GM12864 (cell line): ENCODE measurements at places on chromosomes 2 and 18.
A peak's percentile ranks its signal among the peaks of the same experiment; 100 is the strongest.

GRCh38 chr2:217167531-217167930 lies 307.7 kb upstream of the TNP1 start:
- DNase-seq, result no peak

DNA sequence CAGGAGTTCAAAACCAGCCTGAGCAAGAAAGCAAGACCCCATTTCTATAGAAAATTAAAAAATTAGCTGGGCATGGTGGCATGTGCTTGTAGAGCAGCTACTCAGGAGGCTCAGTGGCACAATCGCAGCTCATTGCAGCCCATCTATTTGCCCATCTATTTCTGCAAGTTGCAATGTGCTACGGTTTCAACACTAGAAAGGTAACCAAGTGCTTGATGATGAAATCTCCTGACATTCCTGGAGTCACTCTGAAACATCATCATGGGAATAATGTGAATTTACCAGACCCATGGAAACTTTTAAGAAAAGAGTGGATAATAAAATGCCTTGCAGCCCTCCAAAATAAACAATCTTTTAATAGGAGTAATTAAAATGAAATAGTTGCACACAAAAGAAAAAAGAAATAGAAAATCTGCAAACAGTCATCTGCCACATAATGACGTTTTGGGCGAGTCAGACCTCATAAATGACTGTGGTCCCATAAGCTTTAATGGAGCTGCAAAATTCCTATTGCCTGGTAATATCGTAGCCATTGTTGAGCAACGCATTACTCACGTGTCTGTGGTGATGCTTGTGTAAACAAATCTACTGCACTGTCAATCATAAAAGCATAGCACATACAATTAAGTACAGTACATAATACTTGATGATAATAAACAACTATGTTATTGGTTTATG lies 46.6 kb upstream of the AMMECR1L start:
- DNase-seq, result no peak

DNA sequence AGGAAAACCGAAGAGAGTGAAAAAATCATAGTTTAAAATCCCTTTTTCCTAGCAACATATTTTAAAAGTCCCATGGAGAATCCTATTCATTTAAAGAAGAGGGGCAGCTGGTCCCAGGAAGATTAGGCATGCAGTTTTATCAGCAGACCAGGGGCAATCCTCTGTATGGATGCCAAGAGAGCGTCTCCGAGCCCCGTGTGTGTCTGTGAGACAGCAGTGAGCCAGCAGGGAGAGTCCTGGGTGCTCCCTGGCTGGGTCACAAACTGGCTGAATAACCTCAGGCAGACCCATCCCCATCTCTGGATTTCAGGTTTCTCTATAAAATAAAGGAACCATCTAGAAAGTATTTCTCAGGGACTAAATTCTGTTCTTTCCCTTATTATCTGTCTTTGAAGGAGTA lies 128.2 kb upstream of the RIOK3 start:
- DNase-seq, result no peak

- no peak for DNase-seq
These were observed 672.1 kb upstream of the FANCL start for GRCh38 chr2:58913082-58913726.

GRCh38 chr2:16747257-16747656 lies 81.6 kb upstream of the CYRIA start:
- no peak for DNase-seq

DNA sequence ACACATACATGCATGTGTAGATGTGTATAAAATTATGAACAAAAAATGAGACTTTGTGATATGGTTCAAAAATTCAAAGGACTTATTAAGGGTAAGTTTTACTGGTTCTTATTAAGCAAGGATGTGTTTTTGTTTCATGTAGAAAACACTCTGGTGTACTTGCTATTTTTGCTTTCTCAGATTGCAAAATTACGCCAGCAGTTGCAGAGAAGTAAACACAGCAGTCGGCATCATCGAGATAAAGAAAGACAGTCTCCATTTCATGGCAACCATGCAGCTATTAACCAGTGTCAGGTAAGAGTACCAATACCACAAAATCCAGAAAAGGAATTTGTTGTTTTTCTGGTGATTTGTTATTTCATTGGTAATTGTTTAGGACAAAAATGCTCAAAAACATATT lies 91.3 kb downstream of the FAM117B start:
- no peak for DNase-seq

GRCh38 chr2:210445116-210445707 lies 31.3 kb downstream of the LANCL1 start:
- DNase-seq, result no peak

DNA sequence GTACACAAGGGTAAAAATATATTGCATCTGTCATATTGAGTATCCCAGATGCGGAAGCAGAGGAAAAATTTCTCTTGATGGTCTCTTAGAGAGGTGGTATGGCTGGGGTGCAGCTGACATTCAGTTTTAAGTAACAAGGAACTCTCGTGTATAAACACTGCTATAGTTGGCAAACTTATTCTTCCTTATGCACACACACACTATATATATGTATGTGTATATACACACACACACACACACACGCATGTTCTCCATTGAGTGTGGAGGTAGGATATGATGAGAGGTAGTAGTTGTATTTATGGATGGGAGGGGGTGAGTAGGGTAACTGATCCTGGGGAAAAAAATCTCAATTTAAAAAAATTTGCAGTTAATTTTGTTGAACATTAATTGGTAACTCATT lies 10.6 kb downstream of the PHLPP1 start:
- DNase-seq, result no peak

GRCh38 chr2:96325884-96326255 lies 753 bp downstream of the ITPRIPL1 start:
- DNase-seq, result no peak

- no peak for DNase-seq
These were observed 1132.9 kb upstream of the ZEB2 start for GRCh38 chr2:145652571-145653545.

DNA sequence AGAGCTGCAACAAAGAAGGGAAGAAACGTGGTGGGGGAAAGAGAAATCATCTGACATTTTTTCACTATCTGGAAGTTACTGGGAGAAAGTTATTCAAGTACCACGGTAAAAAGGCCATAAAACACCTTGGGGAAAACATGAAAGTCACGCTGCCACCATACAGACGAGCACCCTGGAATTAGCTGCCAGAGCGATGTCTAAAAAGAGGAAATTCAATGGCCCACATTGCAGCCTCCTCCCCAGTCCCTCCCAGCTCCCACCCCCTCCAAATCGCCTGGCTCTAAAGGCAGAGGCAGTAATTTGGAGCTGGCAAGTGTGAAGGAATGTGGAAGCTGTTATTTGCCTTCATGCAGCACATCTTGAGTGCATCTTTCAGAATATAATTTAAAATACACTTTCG lies 192.0 kb downstream of the ALK start:
- DNase-seq, result no peak

- DNase-seq, result no peak
These were observed 25.2 kb upstream of the ACVR1 start for GRCh38 chr2:157901325-157901724.

- DNase-seq, result no peak
These were observed 21.9 kb downstream of the INO80D start for GRCh38 chr2:206064077-206064476.

DNA sequence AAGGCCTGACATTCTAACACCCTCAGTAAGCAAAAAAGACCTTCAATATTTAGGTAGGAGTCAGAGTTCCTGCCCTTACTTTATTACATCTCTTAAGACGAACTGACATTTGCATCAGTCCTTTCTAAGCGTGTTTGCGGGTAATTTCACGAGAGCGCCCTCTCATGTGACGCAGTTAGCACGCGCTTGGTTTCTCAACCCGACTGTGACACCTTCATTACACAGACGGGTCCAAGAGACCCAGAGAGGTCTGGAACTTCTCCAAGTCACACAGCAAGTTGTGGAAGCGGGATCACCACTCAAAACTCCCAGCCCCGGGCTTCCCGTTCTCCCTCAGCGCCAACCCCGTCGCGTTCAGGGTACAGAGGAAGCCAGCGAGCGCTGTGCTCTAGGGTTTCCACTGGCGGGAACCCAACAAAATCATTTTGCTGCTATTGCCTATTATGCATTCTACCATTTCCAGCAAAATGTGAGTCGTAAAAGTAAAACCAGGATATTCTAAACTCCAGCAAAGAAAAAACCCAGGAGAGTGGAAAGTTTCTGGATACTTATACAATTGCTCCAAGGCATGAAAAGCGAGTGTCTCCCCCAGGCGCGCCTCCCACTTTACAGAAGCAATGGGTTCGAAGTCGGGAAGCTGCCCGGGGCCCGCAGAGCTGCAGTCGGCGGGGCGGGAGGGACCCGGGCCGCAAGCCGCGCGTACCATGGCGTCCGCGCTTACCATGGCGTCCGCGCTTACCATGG lies 601 bp downstream of the ENOSF1 start:
- peak; percentile 66 for DNase-seq

- DNase-seq, result no peak
These were observed 19.9 kb downstream of the TOGARAM2 start for GRCh38 chr2:29000956-29001355.

GRCh38 chr2:27823135-27823534 lies 51.6 kb downstream of the MRPL33 start:
- DNase-seq, result no peak

DNA sequence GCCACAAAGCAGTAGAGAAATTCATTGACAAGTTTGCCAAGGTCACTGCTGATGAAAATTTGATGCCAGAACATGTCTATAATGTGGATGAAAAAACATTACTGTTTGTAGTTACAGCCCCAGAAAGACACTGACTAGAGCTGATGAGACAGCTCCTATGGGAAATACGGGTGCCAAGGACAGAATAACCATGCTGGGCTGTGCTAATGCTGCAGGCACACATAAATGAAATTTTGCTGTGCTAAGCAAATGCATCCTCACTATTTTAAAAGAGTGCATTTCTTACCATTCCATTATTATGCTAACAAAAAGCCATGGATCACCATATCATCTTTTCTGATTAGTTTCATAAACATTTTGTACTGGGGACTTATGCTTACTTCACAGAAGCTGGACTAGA lies 208.2 kb downstream of the FHOD3 start:
- DNase-seq, result no peak

GRCh38 chr2:157691695-157692094 lies 63.0 kb upstream of the ACVR1C start:
- DNase-seq, result no peak

GRCh38 chr2:29518010-29518409 lies 402.8 kb downstream of the CLIP4 start:
- DNase-seq, result no peak

DNA sequence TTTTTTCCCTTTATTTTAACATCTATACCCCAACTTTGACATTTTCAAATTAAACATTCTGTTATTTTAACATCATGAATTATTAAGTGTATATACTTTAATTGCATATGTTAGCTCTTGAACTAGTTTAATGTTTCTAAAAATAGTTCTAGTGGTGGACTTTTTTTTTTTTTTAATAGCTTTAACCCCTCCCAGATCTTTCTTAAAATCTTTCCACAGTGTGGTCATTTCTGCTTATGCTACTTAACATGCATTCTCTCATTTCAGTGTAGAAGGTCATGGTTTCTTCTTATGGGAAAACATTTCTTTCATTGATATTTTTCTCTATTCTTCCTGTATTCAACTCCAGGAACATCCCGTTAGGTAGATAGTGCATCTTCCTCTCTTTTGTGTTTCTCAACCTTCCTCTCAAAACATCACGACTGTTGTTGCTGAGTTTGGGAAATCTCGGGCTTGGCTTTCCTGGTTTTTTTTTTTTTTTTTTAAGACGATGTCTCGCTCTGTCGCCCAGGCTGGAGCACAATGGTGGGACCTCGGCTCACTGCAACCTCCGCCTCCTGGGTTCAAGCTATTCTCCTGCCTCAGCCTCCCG lies 849 bp upstream of the TMEM18 start:
- no peak for DNase-seq

- no peak for DNase-seq
These were observed 54.7 kb upstream of the SP5 start for GRCh38 chr2:170660409-170660808.

DNA sequence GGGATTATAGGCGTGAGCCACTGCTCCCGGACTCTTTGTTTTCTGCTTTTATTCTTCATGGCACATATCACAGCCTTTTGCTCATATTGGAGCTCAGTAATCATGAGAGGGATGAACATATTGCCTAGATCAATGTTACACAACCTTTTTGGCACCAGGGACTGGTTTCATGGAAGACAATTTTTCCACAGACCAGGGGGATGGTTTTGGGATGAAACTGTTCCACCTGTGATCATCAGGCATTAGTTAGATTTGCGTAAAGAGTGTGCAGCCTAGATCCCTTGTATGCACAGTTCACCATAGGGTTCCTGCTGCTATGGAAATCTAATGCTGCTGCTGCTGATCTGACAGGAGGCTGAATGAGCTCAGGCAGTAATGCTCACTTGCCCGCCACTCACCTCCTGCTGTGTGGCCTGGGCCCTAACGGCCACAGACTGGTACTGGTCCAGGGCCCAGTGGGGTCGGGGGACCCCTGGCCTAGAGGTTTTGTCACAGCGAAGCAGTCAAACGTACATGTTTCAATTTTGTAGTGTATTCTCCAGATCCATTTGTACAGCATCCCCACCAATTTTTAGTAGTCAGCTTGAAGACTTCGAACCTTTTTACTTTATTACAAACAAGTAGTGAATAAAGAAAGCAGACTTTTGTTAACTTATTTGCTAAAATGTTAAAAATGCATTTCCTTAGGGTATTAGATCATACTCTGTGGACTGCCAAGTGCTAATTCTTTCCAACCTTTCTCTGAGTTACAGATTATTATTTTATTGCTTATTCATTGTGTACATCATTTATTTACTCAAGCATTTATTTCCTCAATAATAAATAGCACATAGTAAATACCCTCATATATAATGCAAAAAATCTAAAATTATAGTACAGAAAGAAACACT lies 6.2 kb downstream of the DAW1 start:
- DNase-seq, result no peak

DNA sequence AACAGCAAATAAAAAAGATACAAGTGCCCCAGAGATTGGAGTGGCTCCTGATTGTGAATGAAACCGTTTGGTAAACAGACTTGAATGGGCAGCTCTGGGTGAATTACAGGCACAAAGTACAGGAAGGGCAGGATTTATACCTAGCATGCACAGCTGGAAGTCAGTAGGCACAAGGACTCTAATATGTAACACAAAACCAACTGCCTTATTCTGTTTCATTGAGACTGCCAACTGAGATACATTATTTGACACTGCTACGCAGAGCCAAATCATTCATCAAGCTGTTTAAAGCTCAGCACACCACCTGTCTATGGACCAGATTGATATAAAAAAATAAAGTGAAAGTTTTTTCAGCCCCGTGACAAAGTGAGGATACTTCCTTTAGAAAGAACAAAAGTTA lies 541.2 kb downstream of the NUP35 start:
- no peak for DNase-seq

DNA sequence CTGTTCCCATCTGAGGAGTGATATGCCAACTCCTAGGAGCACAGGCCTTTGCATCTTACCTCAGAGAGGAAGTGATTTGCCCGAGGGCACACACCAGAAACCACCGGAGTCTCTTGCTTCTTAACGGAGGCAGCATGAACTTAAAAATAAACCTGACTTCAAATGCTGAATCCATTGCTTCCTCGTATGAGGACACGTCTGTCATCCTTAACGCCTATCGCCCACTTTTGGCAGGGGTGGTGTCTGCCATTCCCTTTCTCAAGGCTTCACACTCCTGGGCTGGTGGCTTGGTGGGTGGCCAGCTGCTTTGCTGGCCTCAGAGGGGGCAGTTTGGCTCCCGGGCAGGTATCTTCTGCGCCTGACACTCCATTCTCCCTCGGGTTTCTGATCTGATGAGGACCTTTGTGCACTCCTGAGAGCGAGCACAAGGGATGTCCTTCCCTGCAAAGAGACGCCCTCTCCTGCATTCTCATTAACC lies 1.1 kb upstream of the PREB start:
- no peak for DNase-seq

- no peak for DNase-seq
These were observed 162.0 kb downstream of the SLC4A3 start for GRCh38 chr2:219789476-219789875.

- no peak for DNase-seq
These were observed 19.5 kb upstream of the CXXC1 start for GRCh38 chr18:50306944-50307343.
